ENCODE measurements at places on chromosomes 3 and 15.

GRCh38 chr3:84108442-84108971, 850.3 kb upstream of the CADM2 start:
- no peak for DNase-seq

- no peak for DNase-seq
Measured at GRCh38 chr3:151178208-151178845, 24.7 kb downstream of the GPR171 start.

- no peak for DNase-seq
Measured at GRCh38 chr15:38899300-38899699, 334.7 kb upstream of the RASGRP1 start.

DNA sequence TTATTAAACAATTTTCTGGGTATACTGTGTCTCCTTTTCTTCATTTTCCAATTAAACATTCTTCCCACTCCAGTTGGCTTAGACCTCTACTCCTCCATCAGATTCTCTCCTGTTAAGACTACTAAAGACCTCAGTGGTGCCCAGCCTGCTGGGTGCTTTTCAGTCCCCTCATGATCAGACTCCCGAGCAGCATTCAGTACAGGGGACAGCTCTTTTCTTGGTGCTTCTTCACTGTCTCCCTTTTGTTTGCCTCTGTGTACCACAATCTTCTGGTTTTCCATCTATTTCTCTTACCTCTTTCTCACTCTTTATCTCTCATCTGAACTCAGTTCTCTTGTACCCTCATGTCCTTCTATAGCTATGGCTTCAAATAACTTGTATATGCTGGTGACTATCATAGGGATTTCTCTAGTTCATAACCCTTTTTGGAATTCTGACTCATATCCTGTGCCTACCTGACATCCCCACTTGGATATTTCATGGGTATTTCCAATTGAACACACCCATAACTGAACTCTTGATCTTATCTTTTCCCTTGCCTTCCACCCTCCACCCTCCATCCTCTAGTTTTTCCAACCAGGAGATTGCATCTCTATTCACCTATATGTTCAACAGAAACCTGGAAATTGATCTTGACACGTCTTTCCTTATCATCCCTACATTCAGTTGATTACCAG, 55.6 kb upstream of the ABHD10 start:
- no peak for DNase-seq
